HepG2 (cell line): ENCODE measurements at places on chromosomes 12 and 14.

GRCh38 chr14:65821224-65821753, 408.8 kb downstream of the FUT8 start:
- DNase-seq = no peak

DNA sequence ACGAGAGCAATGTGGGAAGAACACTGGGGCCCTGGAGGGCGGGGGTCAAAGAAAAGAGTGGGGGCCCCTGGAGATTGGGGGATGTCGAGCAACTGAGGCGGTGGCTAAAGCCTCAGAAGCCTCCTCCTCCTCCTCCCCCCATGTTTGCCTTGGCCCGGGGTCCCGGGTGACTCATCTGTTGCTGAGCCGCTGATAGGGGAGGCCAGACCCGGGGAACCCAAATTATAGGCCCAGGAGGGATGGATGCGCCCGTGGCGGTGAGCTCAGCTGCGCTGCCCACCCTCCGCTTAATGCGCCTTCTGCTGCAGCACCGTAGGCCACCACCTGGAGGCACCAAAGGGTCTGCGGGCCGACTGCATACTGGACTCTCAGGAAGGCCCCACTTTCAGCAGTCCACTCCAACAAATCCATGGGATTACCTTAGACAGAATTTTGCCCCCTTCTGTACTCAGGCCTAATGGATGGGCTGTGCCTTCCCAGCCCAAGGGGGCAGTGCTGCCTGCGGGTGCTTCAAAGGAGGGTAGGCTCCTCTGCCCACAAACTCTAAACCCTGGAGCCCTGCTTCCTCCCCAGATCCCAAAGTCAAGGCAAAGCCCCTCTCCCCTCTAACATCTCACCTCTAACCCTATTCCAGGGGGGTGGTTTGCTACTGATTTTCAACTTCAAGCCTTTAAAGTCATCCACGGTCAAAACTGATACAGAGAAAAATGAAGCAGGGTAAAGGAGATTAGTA, 2.6 kb upstream of the WNT10B start:
- no peak for DNase-seq

DNA sequence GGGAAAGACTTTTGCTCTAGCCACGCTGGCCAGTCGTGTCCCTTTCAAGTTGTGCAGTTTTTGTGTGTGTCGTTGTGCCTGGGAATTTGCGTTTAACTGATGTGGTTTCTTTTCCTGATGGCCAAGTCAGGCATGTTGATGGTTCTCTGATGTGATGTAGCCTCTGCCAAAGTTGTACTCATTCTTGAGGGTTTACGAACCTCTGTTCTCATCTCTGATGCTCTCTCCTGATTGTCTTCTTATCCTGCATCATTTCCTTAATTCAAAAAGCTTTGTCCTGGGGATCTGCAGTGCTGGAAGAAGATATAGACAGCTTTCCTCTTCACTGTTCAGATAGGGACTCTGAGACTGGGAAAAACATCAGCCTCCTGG, 25.4 kb downstream of the CD9 start:
- DNase-seq = no peak

DNA sequence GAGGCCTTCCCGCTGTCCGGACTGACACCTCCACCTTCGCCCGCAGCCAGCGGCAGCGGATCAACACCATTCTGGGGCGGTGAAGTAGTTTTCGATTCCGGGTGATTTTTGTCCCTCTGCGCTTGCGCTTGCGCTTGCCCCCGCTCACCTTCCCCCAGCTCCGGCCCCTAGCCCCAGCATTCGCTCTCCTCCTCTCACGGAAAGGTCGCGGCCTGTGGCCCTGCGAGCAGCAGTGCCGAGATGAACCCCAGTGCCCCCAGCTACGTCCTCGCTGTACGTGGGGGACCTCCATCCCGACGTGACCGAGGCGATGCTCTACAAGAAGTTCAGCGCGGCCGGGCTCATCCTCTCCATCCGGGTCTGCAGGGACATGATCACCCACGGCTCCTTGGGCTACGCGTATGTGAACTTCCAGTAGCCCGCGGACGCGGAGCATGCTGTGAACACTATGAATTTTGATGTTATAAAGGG, 22.7 kb upstream of the SRGAP1 start:
- no peak for DNase-seq

DNA sequence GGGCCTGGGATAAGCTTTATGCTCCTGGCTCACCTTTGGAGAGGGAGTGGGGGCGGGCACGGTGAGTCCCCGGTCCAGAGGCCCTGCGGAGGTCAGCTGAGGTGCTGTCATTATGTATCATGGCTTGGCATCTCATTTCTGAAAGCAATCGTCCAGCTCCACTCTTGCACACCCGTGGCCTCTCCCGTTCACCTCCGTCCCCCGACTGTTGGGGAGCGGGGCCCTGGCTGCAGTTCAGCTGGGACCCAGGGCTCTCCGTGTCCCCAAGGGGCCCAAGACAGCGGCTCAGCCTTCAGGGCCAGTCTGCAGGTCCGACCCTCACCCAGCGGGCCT, 10.6 kb downstream of the BMP4 start:
- DNase-seq = no peak

DNA sequence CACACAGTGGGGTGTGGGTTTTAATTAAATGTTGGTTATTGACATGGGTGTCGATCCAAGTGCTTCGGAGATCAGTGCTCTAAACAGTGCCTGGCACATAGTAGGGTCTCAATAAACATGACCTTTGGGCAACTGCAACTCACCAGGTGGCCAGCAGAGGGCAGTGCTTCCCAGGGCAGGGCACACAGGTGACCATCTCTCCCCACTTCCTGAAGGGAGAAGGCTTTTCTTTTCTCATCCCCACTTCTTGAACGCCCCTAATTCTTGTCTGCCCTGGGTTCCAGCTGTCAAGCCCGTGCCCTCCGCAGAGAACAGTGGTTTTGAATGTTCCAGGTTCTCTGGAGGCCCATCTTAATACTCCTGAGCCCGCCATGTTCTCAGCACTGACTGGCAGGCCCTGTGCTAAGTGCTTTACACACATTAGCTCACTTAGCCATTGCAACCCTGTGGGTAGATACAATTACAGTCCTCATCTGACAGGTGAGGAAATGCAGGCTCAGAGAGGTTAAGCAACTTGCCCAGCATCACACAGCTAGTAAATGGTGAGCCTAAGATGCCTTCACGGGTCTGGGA, 16.3 kb downstream of the RAPGEF3 start:
- DNase-seq = peak; percentile 19

GRCh38 chr14:50635141-50635540, 33.0 kb downstream of the SAV1 start:
- no peak for DNase-seq

DNA sequence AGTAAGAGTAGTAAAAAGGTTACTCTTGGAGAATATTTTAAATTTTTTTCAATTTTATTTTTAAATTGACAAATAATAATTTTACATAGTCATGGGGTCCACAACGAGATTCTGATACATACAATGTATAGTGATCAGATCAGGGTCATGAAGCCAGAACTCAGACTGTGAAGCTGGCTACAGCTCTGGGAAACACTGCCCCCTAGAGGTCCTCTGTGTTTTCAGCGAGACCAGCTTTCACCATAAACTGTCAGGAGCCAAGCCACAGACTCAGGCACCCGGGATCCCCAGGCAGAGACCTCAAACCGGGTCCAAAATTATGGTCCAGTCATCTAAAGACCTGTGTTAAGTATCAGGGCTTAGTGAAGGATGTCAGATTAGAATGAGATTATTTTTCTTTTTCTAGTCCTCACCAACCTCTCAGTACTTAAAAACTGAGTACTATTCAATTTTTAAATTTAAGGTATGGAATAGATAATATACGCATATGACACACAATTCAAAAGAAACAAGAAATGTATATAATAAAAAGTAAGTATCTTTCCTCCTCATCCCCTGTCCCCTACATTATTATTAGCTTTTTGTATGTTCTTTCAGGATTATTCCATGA, 397.1 kb downstream of the MDGA2 start:
- DNase-seq = peak; percentile 11

GRCh38 chr12:64658892-64659481, 48.7 kb downstream of the RASSF3 start:
- no peak for DNase-seq

DNA sequence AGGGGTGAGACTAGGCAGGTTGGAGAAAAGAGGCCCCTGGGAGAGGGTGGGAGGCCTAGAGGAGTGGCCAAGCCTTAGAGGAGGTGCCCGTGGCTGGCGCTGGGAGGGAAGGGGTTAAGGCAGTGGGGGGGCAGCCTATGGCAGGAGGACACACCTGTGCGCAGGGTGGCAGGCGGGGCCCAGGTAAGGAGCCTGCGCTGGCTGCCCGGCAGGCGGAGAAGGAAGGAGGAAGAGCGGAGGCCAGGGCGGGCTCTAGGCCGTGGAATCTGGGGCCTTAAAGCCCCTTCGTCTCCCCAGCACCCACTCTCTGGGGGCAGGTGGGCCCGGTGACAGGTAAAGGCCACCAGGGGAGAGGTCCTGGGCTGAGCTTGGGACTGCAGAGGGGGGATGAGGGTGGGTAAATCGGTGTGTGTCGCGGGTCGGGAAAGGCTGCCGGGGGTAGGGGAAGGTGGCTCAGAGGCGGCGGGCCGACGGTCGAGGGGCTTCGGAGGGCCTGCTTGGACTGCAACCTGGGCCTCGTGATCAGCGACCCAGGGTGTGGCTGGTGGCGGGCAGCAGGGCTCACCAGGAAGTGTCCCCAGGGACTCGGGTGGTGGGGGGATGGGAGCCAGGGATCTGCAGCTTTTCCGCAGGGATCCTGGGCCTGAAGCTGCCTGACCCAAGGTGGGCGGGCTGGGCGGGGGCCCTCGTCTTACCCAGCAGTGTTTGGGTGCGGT, 7.3 kb downstream of the PHB2 start:
- DNase-seq = no peak

DNA sequence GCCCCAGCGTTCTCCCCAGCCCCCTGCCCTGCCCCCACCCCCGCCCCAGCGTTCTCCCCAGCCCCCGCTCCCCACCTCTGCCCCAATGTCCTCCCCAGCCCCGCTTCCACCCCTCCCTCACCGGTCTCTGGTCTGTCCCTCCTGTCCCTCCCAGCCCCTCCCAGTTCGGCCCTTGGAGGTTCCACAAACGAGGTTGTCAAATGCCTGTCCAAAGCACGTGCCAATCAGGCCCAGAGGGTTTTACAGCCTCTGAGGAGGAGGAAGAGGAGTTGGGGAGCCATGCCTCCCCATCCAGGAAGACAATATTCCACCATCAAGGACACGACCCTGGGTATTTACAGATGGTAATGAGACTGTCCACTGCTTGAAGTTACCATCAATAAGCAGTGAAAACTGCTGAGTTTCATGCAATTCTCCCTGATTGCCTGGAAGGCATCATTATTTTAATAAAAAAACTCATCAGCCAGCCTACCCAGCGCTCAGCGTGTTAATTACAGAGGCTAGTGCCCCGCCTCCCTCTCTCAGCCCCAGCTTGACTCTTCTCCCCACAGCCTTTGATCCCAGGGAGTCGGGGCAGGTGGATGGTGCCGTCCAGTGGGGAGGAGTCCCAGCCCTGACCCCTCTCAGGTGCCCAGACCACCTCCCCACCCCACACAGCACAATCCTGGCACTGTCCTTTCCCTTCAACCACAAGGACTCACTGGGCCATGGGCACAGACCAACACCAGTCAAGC, 30.6 kb upstream of the C14orf180 start:
- no peak for DNase-seq

DNA sequence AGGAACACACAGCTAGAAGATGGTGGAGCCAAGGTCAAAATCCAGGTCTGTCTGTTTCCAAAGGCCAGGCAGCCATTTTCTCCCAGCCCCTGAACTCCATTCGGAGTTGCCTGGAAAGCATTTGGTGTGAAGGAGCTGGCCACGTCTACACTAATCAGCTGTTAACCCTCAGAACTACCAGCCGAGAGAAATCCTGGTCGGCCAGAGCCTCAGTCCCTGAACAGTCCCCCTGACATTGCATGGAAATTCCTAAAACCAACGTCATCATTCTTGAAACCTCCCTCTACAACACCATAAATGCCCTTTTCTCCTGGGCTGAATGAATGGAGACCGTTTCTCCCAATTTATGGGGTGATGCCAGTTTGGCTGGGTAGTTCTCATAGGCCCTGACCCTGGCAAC, 245.6 kb downstream of the SLC41A2 start:
- no peak for DNase-seq

DNA sequence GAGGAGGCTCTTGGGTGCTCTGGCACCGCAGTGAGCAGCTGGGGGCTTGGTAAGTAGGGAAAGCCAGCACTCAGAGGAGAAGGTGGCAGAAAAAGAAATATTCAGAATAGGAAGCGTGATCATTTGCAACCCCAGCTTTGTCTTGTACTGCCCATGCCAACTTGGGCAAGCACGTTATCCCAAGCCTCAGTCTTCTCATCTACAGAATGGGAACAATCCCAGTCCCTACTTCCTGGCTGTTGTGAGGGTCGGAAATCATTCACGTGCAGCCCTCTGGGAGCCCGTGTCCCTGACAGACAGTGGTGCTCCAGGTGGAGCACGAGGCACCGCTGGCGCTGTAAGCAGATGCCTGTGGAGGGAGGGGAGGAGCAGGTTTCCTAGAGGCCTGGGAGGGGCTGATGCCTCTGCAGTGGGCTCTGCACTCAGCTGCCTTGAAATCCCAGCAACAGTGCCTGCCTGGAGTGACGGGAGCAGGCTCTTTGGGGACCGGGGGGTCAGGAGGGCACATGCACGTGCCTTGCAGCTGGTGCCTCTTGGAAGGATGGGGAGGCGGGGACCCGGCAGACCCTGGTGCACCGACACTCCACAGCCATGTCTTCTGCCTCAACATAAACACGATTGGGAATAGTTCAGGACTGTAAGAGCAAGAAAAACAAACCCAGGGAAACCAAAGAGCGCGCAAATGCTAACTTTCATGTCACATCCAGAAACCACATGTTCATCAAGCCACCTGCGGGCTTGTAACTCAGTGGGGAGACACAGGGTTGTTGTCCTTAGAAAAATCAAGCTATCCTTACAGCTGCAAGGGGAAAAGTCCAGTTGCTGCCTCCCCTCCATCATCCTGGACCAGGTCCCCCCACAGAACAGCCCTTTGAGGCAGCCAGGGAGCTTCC, 86.5 kb upstream of the DIO3 start:
- no peak for DNase-seq

GRCh38 chr12:45327823-45328383, 112.0 kb downstream of the ANO6 start:
- DNase-seq = no peak

GRCh38 chr12:109763201-109763841, 49.7 kb downstream of the FAM222A start:
- no peak for DNase-seq

DNA sequence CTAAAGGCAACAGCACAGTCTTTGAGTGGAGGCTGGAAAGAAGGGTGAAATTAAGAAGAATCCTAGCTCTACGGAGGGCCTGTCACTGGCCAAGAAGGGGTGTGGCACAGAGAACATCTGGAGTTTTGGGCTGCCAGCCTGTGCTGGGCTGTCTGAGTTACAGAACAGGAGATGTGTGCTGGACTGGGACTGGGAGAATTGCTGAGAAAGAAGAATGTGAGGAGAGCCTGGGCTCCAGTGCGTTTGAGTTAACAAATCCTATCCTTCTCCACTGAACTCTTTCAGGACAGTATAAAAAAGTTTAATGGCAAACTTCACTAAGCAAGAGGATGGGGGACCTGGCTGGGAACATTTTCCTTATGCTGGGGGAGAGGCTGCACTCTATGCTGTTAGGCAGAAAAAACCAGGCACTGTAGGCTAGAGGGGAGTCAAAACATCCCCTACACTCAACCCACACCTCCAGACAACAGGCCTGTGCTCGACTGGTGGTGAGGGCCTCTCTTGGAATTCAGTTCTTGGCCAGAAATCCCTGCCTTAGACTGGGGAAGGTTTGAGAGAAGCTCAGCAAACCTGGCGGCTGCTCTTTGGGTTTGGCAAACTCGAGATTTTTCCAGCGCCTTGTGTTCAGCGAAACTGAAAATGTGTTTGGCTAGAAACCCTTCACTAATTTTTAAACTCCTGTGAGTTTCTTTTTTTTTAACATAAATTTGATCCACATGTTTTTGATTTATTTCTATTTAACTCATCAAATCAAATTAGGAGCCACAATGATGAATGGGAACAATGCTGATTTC, 217.3 kb downstream of the MON2 start:
- DNase-seq = no peak

GRCh38 chr14:98900798-98901197, 371.2 kb downstream of the BCL11B start:
- DNase-seq = no peak
